Omental fat pad (tissue), 4 donors: ENCODE measurements at places on chromosomes 12 and 14. TPM values are rescaled to one million over a fixed set of nuclear protein-coding genes. Genes with fewer than 3 reads are reported as not detected.

The E2F7 gene
- not detected for total RNA-seq

The FBRSL1 gene
- total RNA-seq = 11.2 TPM

The GSG1 gene
- total RNA-seq = not detected

The PRH1 gene
- 31.5 TPM for total RNA-seq

The CFAP54 gene
- total RNA-seq = 0.60 TPM

The PTCSC3 gene
- not detected for total RNA-seq

The MYO1A gene
- total RNA-seq = 0.74 TPM

The PLXNC1 gene
- 11.6 TPM for total RNA-seq

The HCAR2 gene
- total RNA-seq = 68.7 TPM
